ENCODE measurements at places on chromosomes 5 and 9.
A peak's percentile ranks its signal among the peaks of the same experiment; 100 is the strongest.

GRCh38 chr5:73380710-73381589 lies 67.6 kb downstream of the FOXD1 start:
- no peak for DNase-seq

DNA sequence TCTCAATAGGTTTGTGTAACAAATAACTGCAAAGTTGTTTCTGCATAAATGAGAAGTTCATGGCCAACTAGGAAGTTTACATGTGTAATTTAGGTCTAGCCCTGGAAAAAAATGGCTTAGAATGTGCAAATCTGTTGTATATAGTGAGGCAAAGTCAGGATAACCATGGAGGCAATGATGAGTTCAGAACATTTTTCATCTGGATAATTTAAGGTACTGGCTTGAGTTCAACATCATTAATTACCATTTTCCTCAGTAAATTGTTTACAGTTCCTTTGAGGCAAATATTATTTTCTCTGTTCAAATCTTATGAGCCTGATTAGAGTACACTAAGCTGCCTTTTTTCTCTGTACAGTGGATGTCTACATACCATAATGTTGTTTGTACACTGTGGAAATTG lies 1259.0 kb upstream of the NUDT12 start:
- DNase-seq: no peak

GRCh38 chr9:96048104-96048955 lies 172.8 kb downstream of the ERCC6L2 start:
- DNase-seq: no peak

DNA sequence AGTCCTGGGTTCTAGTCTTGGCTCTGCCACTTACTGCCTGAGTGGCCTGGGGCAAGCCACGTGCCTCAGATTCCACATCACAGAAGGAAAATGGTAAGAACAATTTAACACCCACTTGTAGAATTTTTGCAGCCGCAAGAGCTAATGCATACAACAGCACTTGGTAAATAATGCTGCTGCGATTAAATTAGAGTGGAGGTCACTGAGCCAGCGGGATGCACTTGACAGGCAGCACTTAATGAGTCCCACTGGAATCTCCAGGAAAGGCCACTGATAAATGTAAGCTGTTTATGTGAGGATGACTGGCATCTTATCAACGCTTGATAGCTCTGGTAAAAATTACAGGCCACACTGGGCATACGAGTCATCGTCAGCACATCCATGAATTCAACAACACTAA lies 59.4 kb upstream of the UBTD2 start:
- no peak for DNase-seq

- peak; percentile 26 for DNase-seq
These were observed 50.7 kb upstream of the UBAC1 start for GRCh38 chr9:136011703-136012496.

- no peak for DNase-seq
These were observed 37.8 kb downstream of the FAM78A start for GRCh38 chr9:131238402-131239021.

- no peak for DNase-seq
These were observed 240.1 kb upstream of the GRAMD2B start for GRCh38 chr5:126182971-126183695.

DNA sequence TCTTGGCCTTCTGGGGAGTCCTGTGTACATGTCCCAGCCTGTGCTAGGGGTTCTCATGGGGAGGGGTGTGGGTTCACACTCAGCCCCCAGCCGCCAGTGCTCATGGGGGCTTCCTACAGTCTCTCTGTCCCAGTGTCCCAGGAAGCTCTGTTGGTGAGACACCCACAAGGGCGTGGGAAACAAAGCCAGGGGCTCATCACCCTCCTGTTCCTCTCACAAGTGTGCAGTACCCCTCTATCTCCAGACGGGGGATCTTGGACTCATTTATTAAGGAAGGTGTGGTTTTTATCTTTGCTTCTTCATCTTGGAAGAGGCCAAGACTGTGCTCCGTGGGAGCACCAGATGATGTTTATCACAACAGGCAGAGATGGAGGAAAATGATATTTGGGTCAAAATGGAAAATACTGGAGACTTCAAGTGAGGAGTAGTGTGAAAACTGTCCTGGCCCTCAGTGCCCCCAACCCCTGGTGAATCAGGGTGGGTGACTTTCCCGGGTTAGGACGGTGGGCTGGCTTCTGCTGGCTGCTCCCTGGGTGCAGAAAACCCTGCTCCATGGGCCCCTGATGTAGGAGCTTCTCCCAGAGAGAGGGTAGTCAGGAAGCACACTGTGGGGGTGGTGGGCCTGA lies 15.2 kb downstream of the TMEM171 start:
- no peak for DNase-seq

- DNase-seq: no peak
These were observed 29.7 kb downstream of the ZNF462 start for GRCh38 chr9:106892632-106893031.

DNA sequence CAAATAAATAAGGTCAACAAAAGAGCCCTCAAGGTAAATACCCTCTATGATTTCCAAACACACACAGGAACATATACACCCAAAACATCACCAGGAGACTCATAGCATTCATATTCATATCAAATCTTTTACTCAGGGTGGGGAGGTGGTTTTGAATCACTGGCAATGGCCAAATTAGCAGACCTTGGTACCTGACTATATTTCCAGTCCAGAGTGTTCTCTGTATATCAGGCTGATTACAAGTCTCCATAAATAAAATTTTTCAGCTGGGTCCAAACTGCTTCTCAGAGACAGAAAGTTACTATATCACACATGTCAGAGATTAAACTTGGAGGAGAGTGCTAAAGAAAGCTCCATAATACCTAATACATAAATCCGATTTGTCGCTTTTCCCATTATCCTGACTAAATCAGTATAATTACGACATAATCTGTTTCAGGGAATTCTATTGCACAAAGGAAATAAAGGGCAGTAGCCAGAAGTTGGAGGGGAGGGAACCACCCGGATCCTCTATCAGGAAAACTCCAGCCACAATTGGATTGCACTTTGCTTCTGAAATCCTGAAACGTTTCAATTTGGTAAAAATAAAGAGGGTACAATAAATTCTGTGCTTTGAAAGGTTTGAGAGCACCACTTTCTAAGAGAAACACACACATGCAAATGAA lies 7.0 kb upstream of the GOLGA1 start:
- no peak for DNase-seq

GRCh38 chr9:79300068-79300467 lies 271.7 kb upstream of the TLE4 start:
- DNase-seq: no peak

DNA sequence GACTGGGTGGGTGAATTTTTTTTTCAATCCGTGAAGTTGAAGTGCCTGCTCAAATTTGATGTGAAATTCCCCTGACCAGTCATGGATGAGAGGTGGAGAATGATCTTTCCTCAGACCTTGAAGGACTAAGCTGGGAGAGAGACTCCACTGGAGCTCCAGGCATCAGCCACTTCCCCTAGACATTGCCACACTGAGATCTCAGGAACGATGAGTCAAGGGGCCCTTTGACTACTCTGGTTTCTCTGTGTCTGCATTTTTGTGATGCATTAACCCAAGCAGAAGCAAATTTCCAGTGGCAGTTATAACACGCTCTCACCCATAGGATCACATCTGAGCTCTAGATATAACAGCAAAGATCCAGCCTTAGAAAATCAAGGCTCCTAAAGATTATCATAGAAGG lies 171.2 kb upstream of the KIF2A start:
- no peak for DNase-seq

- DNase-seq: no peak
These were observed 170.4 kb upstream of the PANK3 start for GRCh38 chr5:168749391-168750100.

DNA sequence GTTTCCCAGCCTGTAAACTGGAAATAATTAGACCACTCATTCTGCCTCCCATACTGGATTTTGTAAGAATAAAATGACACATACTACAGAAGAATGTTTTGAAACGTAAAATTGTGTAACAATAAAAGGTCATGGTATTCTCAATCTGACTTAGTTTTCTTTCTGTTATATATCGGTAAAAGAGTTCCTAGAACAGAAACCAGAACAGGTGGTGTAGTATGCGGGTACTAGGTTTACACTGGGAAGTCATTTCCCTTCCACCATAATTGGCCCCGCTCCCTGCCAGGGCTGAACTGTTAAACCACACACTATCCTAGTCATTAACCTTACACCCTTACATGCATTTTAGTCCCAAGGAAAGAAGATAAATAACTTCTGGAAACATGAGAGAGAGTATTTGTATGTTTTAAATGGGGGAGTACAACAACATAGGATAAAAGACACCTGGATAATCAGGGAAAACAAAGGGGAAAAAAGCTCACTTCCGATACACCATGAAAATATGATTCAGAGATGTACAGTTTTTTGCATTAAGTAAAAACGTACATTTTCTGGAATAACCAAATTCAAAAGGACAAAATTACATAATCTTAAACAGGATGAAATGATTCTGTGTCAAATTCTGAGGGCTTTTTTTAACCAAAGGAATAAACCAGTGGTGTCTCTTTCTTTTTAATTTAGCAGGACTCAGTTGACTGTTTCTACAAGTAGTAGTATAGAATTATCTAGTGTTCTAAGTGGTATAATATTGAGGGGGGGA lies 199.7 kb downstream of the GLIS3 start:
- no peak for DNase-seq

DNA sequence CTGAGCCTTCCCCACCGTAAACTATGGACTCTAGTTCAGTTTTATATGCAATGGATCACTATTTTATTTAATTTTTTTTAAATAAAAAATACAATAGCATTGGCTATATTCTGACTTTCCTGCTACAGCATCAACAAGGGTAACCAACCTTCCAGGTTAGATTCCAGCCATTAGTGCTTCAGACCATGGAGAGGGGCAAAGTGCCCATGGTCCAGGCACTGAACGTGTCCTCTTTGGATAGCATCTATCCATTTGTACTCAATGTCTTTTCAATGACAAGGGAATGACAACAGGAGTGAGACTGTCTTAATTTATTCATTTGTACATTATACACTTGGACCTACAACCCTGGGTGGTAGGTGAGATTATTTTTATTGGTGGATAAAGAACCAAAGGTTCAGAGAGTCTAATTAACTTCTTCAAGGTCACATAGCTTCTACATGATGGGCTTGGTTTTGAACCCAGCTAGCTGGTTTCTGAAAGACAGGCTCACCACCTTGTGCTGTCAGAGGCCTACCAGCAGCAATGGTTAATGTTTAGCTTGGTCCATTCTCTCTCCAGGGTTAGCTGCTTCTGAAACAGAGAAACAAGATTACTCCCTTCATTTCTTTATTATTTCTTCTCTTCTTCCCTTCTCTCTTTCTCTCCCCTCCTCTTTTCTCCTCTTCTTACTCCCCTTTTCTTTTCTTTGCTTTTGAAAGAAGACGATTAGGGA lies 11.5 kb downstream of the TMEM171 start:
- DNase-seq: no peak

- no peak for DNase-seq
These were observed 83.3 kb upstream of the CCDC112 start for GRCh38 chr5:115379622-115380344.

DNA sequence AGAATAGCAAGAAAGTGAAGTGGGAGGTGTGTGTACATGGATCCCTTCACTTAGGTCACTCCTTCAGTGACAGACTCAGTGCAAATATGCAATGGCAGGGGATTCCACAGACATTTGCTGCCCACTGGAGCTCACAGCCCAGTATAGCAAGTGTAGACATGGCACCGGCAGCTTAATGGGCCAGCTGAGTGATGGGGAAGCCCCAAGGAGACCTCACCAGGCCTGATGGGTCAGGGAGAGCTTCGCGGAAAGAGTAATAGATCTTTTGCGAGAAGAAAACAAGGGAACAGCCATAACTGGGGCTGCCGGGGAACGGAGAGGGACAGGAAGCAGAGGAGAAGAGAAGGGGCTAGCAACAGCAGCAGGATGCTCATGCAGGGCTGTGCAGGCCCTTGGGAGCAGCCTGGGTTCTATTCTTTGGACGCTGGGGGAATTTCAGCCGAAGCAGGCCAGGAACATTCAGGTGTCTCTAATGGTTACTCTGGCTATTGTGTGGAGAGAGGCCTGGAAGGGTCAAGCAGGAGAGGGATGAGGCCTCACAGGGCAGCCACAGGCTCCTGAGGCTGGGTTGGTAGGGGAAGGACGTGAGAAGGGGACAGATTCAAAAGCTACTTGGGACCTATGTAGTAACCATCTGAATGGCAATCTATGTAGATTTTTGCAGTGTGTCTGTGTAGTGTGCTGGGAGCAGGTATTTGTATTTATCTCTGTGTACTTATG lies 27.0 kb downstream of the TCF7 start:
- DNase-seq: no peak

- no peak for DNase-seq
These were observed 10.7 kb downstream of the SLC35A4 start for GRCh38 chr5:140575309-140575708.

DNA sequence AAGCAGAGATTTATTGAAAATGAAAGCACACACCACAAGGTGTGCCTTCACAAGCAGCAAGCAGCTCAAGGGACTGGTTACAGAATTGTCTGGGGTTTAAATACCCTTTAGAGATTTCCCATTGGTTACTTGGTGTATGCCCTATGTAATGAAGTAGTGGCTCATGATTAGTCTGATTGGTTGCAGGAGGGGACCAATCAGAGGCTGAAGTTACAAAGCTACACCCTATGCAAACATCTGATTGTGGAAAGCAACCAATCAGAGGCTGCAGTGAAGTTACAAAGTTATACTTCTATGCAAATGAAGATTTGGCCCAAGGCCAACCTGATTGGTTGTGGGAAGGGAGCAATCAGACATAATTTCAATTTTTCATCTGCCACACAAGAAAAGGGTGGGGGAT lies 119.9 kb downstream of the C9orf152 start:
- DNase-seq: no peak

- DNase-seq: no peak
These were observed 86.7 kb downstream of the KCNIP1 start for GRCh38 chr5:170590566-170590965.

GRCh38 chr5:81895307-81895706 lies 76.5 kb upstream of the ATG10 start:
- no peak for DNase-seq

DNA sequence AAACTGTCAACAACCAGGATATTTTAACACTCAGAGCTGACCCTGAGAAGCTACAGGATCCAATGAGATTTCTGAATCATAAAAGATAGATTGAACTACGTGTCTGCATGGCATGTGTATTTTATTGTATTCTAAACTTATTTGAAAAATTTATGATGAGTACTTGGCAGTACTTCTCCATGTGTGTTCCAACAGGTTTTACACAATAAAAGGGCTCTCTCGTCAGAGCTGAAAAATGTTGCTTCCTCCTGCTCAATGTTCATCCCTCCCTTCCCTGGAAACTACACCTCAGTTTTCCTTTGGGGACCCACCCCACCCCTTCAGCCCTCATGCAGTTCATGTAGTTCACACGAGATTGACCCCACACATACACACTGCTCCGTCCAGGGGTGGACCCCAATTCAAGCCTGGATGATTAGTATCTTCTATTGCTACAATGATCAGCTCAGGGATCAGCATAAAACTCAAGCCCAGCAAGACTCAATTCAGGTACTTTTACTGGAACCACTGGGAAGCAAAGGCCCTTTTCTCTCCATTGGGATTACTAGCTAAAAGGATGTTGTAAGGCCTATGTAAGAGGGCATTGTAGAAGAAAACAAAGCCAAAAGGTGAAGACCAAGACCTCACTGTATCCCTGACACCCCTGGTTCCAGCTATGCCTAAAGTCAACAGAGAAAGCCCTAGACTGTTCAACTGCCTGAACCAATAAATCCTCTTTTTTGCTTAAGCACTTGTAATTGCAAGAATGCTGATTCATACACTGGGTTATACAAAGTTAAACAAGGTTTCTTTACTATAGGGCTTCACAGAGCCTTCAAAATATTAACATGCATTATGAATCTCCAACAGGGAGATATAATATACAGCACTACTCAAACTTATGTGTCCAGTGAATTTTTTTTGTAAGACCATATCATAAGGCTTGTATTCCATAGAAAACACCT lies 112.6 kb downstream of the SAXO1 start:
- DNase-seq: no peak

GRCh38 chr5:74017112-74017511 lies 391.1 kb downstream of the ARHGEF28 start:
- no peak for DNase-seq

All from nucleus accumbens (tissue), 56 donors.